Adipose tissue (tissue), 3 donors: ENCODE measurements at places on chromosomes 5 and 9. TPM values are rescaled to one million over a fixed set of nuclear protein-coding genes. Genes with fewer than 3 reads are reported as not detected.

OSMR gene
- polyA plus RNA-seq = 12.9 TPM

CCDC152 gene
- polyA plus RNA-seq = 2.6 TPM

MLLT3 gene
- 5.9 TPM for polyA plus RNA-seq

SAXO1 gene
- not detected for polyA plus RNA-seq

GPX8 gene
- polyA plus RNA-seq = 4.2 TPM

AGXT2 gene
- polyA plus RNA-seq = not detected
